ENCODE measurements at places on chromosomes 3 and 15.

DNA sequence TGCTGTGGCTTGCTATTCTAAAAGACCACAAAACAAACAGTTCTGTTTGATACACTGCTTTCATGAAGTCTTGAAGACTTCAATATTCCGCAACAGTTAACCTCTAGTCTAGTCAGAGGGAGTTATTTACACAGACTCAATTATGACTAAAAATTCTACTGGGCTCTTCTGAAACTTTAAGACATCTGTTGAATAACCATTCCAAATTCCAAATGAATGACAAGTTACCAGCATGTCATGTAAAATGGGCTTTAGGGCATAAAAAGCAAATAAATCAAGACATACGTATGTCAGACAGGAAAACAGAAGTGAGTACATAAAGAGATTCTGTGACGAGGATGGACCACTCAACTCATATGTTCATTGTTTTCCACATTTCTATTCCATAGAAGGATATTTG is 93.9 kb downstream of the PLOD2 start:
- no peak for DNase-seq

DNA sequence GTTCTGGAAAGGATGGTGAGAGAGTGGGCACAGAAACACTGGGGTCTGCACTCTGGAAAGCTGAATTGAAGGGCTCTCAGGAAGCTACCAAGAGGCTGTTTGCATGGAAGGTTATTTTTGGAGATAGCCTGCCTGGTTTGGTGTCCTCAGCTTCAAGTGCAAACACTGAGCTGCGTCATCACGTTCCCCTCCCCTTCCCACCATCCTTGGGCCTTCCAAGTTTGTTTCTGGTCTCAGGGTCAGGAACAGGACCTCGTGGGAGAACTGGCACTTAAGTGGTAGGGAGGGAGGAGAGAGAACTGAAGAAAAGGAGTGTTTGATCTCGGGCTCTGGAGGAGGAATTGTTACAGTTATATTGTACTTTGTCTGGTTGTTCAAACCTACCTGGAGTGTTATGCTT is 10.6 kb downstream of the ST6GAL1 start:
- no peak for DNase-seq

GRCh38 chr3:120852412-120852811 is 55.6 kb upstream of the STXBP5L start:
- no peak for DNase-seq

DNA sequence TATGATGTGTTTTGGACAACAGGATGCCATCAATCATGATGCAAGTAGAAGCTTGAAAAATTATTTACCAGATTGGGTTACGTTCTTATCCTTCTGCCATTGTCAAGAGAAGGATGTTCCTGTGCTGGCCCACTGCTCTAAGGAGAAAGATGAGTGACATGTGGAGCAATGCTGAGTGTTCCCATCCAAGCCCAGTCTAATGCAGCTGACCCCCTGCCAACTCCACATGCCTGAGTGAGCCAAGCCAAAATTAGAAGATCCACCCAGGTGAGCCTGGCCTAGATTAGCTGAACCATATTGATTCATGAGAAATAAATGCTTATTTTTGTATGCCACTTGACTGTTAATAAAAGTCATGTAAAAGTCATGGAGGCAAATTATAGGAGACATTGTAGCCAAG is 446.5 kb downstream of the CNTN3 start:
- no peak for DNase-seq

GRCh38 chr3:167750272-167750971 is 14.9 kb downstream of the SERPINI1 start:
- DNase-seq: no peak

DNA sequence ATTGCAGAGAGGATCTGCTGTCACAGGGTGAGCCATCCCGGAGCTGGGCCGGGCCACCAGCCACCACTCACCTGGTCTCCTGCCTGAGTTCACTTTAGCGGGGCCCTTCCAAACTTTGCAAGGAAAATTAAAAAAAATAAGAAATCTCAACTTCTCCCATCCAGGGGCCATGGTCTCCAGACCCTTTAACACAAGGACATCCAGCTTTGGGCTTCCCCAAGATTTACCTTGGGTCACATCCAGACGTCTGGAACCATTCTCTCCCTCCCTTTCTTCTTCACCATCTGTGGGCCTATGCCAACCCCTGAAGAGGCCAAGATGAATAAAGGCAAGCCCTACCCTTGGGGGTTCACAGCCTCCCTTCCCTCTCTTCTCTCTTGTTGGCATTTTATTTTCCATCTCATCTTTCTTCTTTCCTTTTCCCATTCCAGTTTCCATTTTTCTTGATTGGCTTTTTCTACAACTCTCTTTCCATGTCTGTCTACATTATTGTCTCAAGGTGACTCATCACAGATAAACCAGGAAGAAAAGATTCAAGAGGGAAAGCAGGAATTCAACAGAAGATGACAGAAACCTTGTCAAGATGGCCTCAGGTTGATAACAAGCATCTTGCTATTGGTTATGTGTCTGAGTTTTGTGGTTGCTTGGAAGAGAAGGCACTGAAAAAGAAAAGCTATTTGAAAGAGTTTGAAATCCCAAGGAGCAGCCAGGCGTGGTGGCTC is 49.5 kb downstream of the ITGA11 start:
- DNase-seq: no peak

GRCh38 chr3:11757441-11757875 is 89.2 kb downstream of the TAMM41 start:
- DNase-seq: no peak

DNA sequence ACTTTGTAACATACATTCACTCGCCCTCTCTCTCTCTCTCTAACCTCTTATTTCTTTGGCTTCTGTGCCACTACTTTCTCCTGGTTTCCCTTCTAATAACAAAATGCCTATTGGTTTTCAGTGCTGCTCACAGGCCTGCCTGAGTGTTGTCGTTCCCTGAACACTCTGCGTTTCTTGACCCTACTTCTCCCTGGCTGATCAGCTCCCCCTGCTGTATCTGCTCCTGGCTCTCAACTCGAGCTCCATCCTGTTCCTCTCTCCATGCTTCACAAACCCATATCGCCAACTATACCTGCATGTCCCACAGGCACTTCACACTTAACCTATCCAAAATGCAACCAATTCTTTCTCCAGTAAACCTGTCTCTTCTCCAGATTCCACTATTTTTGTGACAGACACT is 111.4 kb downstream of the OPA1 start:
- DNase-seq: no peak

DNA sequence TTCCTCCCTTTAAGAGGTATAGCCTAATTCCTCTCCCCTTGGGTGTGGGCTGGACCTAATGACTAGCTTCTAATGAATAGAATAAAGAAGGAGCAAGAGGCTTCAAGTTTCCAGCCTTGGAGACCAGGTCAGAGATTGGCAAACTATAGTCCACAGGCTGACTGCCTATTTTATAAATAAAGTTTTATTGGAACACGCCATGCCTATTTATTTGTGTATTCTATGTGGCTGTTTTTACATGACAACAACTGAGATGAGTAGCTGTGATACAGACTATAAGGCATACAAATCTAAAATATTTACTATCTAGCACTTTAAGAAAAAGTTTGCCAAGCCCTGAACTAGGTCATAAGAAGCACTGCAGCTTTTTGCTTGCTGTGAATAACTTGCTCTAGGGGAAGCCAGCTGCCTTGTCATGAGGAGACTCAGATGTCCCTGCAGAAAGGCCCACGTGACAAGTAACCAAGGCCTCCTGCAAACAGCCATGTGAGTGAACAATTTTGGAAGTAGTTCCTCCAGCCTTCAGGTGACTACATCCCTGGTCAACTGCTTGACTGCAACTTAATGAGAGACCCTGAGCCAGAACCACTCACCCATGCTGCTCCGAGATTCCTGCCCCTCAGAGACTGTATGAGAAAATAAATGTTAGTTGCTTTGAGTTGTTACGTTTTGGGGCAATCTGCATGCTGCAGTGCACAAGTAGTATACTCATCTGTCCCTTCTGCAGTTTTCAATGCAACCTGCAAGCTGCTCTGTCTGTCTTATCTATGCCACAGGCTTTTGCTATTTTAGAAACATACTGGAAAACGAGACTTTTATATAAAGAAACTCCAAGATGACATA is 21.1 kb upstream of the MAP3K13 start:
- no peak for DNase-seq

GRCh38 chr3:46349484-46350261 is 4.2 kb upstream of the CCR2 start:
- DNase-seq: no peak

GRCh38 chr15:39581793-39582285 is 960 bp downstream of the THBS1 start:
- no peak for DNase-seq

- DNase-seq: no peak
Measured at GRCh38 chr3:42410370-42411131, at the start of gene LYZL4. Gene LYZL4, minus strand, starts transcription at chr3:42410610. Its CDS starts 3,359 bp downstream, at chr3:42407251.

- DNase-seq: no peak
Measured at GRCh38 chr3:52798978-52799476, 4.4 kb downstream of the ITIH3 start.

DNA sequence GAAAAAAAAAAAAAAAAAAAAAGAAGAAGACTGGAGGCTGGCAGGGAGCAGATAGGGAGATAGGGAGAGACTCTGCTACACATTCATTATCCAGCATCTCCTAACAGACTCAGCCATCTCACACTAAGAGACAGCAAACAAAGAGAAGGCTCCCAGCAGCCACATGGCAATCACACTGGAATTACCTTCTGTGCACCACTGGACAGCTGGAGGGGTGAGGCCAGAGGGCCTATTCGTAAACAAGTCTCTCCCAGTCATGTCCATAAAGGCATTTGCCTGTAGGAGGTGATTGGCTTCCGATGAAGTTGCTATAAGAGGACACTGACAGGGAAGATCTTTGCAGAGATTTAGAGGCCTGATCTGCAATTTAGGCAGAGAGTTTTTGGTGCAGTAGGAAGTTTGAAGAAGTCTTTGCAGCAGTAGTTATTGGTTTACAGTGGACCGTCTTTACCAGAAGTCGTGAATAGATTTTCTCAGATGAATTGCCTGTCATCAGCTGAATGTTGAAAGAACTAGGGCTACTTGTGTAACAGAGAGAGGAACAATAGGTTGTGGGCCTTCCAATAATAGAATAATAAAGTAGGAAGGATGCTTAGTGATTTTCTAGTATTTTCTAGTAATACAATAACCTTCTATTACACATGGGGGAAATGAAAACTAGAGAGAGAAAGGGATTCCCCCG is 89.7 kb downstream of the TP63 start:
- no peak for DNase-seq

GRCh38 chr3:157930000-157930780 is 176.0 kb downstream of the SHOX2 start:
- DNase-seq: no peak

GRCh38 chr15:99619712-99620111 is 53.9 kb downstream of the MEF2A start:
- no peak for DNase-seq

- DNase-seq: no peak
Measured at GRCh38 chr3:58989955-58990354, 59.9 kb downstream of the CFAP20DC start.

DNA sequence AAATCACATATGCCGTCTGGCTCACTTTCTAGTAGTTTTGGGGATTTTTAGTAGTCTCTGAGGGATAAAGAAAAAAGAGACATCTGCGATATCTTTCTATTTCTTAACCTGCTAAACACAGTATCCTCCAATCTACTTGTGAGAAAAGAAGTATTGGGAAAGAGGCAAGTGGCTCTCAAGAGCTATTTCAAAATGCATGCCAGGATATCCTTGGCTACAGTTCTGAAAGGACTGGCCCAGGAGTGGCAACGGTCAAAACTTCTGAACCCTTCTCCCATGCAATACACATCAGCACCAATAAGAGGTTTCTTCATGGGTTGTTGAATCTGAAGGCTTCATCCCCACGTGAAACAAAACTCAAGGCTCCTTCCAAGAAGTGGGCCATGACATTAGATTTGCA is 204.0 kb upstream of the WNT5A start:
- no peak for DNase-seq

GRCh38 chr15:43998607-43999006 is 171.8 kb downstream of the WDR76 start:
- DNase-seq: no peak

GRCh38 chr3:171996178-171996817 is 43.1 kb upstream of the FNDC3B start:
- DNase-seq: no peak

DNA sequence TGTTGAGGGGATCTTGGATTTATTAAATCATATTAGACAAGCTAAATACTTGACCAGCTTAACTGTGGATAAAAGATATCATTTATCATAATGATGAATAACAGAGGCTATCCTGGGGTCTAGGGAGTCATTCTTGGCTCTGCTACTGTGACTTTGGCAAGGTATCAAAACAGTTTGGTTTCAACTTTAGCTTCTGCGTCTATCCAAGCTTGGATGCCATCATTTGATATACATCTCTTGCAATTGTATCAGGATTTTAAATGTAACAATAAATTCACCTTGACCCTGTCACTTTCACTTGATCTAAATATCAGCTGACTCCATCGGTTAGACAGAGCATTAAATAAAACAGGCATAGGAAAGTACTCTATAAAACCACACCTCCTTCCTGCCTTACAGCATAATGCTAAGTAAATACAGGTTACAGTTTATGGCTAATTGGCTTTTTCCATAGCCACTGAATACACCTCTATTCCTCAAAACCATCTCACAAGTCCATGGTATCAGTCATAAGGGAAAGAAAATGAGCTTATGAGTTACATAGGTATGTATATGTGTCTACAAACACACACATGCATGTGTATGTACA is 262.9 kb downstream of the CTNNB1 start:
- no peak for DNase-seq

DNA sequence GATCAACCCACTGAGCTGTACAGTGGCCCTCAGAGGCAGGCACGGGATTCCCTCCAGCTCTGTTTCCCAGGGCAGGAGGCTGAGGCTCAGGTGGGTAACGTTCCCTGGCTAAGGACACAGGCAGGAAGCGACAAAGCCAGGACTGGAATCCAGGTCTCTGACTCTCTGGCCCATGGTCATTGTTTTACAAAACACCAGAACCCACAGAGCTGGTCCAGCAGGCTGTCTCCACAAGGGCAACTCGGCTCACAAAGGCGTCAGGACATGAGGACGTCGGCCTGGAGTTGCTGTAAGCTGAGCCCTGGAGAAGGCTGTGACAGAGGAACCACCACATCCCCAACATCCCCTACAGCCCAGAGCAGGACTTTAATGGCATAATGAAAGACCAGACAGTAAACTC is 30.7 kb downstream of the NUP210 start:
- no peak for DNase-seq

GRCh38 chr3:13021141-13022114 is 51.8 kb downstream of the IQSEC1 start:
- no peak for DNase-seq

GRCh38 chr3:154191520-154191919 is 70.3 kb downstream of the ARHGEF26 start:
- no peak for DNase-seq

- no peak for DNase-seq
Measured at GRCh38 chr3:113234028-113234427, 22.7 kb downstream of the BOC start.
